NT2/D1 (cell line): ENCODE measurements at places on chromosomes 12 and 14.

DNA sequence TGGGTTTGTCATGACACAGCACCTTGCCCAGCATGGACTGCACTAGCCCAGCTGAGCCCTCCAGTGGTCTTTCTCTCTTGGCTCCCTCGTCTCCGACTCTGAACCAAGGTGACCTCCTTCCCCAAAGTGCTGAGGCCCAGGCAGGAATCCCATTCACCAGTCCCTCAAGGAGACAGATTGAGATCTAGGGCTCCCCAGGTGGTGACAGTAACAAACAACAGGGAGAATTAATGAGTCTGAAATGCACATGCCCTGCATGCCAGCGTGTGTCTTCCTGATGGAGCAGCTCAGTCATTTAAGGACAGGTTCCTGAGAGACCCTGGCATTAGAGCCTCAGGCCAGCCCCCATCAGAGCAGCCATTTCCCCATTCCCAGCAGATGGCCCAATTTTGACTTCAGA, 51.4 kb upstream of the OAS1 start:
- peak; percentile 69 for DNase-seq

DNA sequence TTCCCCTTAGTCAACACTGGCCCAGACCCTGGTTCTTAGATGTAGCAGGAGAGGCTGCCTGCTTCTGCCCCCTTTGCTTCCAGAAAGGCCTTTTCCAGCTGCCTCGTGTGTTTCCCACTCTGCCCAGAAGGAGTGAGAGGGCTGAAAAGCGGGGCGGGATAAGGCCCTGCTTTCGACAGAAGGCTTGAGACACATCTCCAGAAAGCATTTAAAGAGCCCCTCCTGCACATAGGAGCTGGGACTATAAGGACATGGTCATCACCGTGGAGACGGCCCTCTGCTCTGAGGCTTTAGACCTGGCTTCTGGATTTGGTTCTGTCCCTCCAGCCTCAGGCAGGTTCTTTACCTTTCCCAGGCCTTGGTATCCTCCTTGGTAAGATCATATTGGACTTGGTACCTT, 11.9 kb downstream of the CALM1 start:
- no peak for DNase-seq

- no peak for DNase-seq
These were observed 9.2 kb upstream of the CCDC196 start for GRCh38 chr14:66476964-66477363.

- DNase-seq: no peak
These were observed 21.4 kb downstream of the ACVR1B start for GRCh38 chr12:51972849-51973273.

DNA sequence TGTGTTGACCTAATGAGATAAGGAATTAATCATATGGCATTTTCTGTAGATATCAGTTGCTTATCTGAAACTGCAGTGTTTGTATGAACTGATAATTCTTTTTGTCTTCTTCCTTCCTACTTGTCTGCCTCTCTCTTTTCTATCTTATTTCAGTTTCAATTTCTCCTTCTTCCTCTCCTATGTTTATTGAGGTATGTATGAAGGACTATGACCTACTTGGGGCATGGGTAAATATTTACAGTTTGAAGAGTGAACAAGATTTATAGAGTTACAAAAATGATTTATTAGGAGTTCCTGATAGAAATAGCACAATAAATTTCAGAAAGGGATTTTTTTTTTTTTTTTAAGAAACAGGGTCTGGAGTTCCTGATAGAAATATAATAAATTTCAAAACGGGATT, 88.7 kb upstream of the MUCL1 start:
- DNase-seq: no peak

DNA sequence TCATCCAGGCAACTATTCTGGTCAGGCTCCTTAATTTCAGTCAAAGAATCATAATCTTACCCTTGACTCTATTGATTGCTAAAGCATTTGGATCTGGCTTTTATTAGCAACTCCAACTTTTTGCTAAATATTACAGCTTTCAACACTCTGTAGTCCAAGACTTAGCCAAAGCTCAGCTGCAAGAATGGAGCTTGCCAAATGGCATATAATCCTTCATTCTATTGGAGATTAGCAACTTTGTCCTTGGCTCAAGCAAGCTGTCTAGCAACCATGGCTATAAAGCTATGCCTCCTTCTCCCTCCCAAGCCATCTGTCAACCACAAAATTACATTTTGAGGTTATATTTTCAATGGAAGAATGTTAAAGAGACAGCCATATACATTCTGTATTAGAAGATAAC, 23.1 kb upstream of the NID2 start:
- DNase-seq: no peak
